ENCODE measurements at places on chromosomes 6 and 20. TPM values are rescaled to one million over a fixed set of nuclear protein-coding genes. Genes with fewer than 3 reads are reported as not detected.

CLDN20 gene
- total RNA-seq: not detected

HUS1B gene
- total RNA-seq: 1.0 TPM

CCN5 gene
- total RNA-seq: not detected

EYA2 gene
- not detected for total RNA-seq

- DNase-seq: peak; percentile 86
Observed at GRCh38 chr20:20017001-20017843, at the start of gene NAA20. TSS of gene NAA20 (plus strand) at chr20:20017362. CDS start at chr20:20017397, 35 bp downstream.

DNA sequence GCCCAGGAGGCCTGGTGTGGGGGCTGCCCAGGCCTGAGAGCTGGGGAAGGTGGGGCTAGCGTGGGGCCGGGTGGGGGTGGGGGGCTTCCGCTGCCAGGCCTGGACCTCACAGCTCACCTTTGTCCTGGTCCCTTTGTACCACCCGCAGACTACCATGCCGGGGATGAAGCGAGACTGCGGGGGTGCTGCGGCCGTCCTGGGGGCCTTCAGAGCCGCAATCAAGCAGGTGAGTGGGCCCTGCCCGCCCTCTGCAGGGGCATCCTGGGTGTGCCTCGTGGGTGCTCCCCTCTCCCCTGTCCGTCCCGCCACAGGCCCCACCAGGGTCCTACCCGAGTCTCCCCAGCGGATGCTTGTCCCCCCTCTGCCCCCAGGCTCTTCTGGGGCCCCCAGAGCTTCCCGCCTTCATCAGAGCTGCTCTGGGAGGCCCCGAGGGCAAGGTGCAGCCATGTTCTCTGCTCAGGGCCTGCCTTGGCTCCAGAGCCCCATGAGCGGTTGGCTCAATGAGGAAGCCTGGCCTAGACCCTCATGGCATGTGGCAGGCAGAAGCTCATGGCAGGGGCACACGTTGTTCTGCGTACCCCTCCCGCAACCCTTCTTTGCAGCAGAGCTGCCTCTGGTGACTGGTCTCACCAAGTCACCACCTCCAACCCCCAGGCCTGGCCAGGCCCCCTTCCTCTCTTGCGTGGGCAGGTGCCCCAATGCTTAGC is 14.5 kb downstream of the NPEPL1 start:
- no peak for DNase-seq

DNA sequence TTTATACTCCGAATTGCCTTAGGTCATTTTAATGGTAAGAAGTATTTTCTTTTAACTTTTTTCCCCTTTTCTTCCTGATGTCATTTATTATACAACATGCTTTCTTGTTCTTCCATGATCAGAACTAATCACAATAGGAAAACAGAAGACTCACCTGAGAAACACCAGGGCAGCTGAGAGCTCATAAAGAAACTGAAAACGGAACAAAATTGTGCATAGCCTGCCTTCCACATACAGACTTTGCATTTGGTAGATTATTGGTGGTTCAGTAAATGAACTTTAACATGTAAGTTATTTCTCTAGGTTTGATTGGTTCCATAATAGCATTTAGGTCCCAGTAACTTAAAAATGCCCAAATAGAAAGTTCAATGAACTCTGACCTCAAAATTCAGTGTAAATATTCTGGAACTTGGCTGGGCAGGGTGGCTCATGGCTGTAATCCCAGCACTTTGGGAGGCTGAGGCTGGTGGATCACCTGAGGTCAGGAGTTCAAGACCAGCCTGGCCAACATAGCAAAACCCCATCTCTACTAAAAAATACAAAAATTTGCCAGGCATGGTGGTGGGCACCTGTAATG is 161.1 kb upstream of the DTNBP1 start:
- DNase-seq: no peak

GRCh38 chr6:101232961-101233360 is 160.5 kb upstream of the GRIK2 start:
- DNase-seq: no peak

DNA sequence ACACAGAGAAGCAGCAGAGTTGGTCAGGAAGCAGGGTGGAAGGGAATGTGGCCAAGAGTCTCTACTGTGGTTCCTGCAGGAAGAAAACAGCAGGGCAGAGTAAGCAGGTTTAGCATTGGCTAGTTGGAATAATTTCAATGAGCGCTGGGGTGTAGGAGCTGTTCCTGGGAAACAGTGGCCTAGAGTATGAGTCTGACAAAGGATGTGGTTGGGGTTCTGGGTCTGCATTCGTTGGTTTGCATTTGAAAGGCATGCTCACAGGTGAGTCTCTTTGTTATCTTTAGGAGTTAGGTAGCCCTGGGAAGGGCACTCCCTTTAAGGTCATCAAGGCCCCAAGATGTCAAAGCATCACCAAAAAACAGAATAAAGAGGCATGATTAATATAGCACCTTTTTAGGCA is 911.6 kb upstream of the SLC35B3 start:
- no peak for DNase-seq

DNA sequence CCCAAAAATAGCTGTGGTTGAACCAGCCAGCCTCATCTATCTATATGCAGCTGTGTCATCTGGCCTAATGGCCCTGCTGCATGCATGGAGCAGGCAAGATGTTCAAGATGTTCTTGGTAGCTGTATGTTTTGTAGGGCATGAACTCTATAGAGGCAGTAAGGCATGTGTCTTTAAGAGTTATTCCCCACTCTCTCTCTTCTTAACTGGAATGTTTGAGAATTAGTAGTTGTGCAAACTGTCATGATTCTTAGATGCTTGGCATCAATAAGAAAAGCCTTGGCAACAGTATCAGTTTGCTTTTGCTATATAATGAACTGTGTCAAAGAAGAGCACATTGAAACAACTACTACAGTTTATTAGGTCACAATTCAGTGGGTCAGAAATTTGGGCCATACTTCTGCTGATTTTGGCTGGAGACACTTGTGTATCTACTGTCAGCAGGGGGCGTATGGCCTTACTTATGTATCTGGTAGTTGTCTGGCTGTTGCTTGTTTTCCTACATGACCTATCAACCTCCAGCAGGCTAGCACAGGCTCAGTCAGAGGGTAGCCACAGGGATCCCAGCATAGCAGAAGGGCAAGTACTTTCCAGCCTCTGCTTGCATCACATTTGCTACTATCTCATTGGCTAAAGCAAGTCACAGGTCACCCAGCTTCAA is 56.1 kb upstream of the LAMP5 start:
- no peak for DNase-seq

- DNase-seq: no peak
Observed at GRCh38 chr20:7171911-7172310, 404.4 kb downstream of the BMP2 start.

DNA sequence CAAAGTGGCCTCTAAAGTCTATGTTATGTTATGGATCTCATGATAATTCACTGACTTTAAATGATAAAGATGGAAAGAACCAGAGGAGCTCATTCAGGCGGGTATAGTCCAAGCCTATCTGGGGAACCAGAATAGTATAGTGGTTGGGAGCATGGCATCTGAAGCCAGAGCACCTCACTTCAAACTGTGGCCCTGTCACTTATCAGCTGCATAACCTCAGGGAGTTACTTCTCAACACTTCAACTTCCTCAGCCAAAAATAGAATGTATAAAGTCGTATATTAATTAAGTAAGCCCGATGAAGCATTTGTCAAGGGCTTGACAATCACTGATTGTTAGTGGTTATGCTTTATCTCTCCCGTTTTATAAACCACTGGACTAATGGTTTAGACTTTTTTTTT is 112.7 kb downstream of the RTN4IP1 start:
- DNase-seq: no peak

- no peak for DNase-seq
Observed at GRCh38 chr6:26268659-26269402, 96.2 kb upstream of the BTN3A2 start.

DNA sequence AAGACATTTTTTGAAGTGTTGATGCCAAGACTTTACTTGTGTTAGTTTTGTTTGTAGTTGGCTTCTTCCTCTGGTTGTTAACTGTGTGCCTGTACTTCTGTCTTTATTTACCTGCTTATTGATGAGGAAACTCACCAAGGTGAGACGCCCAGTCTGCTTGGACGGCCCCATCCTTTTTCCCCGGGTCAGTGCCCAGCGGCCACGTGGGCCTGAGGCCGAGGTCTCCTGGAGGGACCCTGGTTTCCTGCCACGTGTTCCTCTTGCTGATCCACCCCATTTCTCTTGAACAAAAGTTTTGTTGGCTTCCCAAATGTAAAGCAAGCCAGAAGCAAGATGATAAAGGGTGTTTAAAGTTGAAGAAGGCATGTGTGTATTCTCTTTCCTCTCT is 24.8 kb downstream of the DUSP22 start:
- no peak for DNase-seq

- peak; percentile 65 for DNase-seq
Observed at GRCh38 chr6:31122791-31123706, 2.8 kb upstream of the CDSN start.
